ENCODE measurements at places on chromosomes 2 and 18.

DNA sequence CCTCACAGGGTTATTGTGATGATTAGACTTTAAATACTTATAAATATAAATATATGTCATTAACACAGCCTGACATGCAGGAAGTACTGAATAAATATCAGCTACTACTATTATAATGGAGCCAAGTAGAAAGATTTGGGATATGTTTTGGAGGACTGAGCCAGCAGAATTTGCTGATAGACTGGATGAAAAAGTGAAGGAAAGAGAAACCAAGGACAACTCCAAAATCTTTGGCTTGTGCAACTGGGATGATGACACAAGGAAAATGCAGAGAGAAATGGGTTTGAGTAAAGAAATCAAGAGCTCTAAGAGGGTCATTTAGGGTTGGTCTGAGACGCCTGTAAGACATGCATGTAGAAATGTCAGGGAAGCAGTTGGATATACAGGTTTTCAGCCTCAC is 15.6 kb downstream of the ADD2 start:
- DNase-seq: no peak

- no peak for DNase-seq
These were observed 7.4 kb upstream of the CCNYL1 start for GRCh38 chr2:207704078-207704477.

DNA sequence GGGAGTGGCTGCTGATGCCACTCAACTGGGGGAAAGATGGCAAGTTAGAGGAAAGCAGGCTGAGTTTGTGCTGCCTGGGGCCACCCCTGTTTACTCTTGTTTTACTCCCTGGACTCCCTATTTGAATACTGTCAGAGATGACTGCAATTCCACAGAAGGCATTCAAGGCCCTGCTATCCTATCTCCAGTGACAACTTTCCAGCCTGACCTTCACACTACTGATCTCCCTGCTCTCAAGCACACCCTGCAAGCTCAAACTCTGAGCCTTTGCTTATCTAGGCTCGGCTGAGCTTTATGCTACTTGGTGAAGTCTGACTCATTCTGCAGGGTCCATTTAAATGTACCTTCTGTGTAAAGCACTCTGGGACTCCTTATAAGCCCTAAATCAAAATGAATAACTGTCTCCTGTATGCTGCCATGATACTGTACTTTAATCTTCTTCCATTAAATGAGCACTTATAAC is 39.3 kb upstream of the DSG1 start:
- DNase-seq: no peak

GRCh38 chr2:227932403-227932802 is 61.0 kb downstream of the DAW1 start:
- no peak for DNase-seq

DNA sequence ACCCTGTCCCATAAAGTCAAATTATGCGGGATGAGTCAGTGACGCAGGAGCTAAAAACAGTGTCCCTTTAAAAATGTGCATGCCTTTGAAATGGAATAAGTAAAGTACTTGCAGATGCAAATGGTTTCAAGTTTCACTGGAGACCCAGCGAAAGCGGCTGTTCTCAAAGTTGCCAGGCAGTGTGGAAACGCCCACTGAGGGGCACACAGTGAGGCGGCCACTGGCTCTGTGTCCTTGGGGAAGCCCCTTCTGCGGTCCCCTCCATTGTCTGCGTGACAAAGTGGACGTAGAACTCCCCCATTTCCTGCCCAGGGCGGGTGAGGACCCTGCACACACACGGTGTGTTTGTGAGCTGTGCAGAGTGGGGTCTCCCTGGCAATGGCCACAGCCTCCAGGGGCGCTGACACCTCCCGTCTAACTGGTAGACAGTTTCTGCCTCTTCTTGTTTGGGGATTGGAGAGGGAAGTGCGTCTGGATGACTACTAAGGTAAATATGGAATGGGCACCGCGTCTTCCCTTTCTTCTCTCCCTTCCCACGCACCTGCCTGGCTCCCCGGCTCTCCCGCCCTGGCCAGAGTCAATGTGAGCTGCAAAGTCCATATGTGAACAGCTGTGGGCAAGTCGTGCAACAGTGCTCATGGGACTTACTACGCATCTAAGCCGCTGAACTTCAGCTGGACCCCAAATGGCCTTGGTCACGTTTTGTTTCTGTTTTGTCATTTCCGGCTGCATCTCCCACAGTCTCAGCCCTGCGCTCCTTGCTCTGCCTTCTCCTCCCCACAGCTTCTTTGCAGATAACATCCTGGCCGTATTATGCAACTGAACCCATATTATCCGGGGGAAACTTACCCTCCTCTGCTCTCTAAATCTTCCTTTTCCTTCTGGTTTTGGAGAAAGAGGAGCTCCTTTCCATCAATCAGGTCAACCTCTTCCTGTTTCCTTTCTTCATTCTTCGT is 33.7 kb upstream of the ZNF516 start:
- DNase-seq: no peak

- no peak for DNase-seq
These were observed 149.1 kb upstream of the MYCN start for GRCh38 chr2:15791294-15791693.

- no peak for DNase-seq
These were observed 44.6 kb downstream of the TBC1D8 start for GRCh38 chr2:101106453-101107181.

DNA sequence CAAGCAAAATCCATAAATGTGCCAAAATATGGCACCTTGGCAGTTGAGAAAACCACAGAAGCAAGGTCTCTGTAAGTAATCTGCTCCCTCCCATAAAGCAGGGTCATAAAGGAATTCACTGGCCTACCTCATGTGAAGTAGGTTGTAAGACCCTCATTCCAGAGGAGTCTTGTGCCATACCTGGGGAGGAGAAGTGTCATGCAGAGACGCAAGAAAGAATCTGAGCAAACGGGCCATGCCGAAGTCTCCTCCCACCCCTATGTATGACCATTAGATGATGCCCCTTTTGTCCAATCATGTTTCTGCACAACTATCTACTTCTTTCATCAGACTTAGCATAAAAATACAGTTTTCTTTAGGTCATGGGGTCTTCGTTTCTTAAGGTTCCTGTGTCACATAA is 14.6 kb downstream of the NMUR1 start:
- DNase-seq: no peak

- no peak for DNase-seq
These were observed 72.1 kb upstream of the LINC00305 start for GRCh38 chr18:64220941-64221340.

GRCh38 chr18:77052297-77052982 is 80.1 kb downstream of the MBP start:
- no peak for DNase-seq

- no peak for DNase-seq
These were observed 770.0 kb upstream of the ZEB2 start for GRCh38 chr2:145289946-145290345.

DNA sequence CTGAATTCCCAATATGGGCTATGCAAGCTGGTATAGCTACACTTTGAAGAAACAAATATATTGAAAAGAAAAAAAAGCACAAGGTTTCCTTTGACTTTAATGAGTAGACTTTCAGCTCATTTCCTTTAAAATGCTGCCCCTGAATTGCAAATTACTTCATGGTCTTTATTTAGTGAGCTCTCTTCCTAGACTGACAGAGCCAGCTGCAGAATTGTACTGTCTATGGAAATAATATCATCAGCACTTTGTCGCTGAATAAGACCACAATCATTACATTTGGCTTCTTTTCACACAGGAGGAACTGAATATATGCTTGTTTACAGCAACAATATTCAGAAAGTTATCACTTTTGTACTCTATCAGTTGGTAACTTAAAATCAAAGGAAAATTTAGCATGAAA is 41.7 kb downstream of the ARL5A start:
- DNase-seq: no peak

- no peak for DNase-seq
These were observed 1671.8 kb upstream of the DDX18 start for GRCh38 chr2:116142644-116143227.

GRCh38 chr2:222606306-222606705 is 49.6 kb downstream of the FARSB start:
- no peak for DNase-seq

GRCh38 chr18:54209471-54210180 is 14.8 kb downstream of the MBD2 start:
- no peak for DNase-seq

- no peak for DNase-seq
These were observed 340.5 kb upstream of the KYNU start for GRCh38 chr2:142536966-142537365.
